ENCODE measurements at places on chromosomes 4 and X. TPM values are rescaled to one million over a fixed set of nuclear protein-coding genes. Genes with fewer than 3 reads are reported as not detected.

TMPRSS11D gene
- total RNA-seq = not detected

GPR34 gene
- total RNA-seq = not detected

- no peak for DNase-seq
These were observed 758 bp downstream of the IQSEC2 start for GRCh38 chrX:53280331-53281320.

- DNase-seq = no peak
These were observed 14.6 kb downstream of the SYTL4 start for GRCh38 chrX:100717363-100717762.

GRCh38 chr4:15717657-15718416, 15.0 kb downstream of the BST1 start:
- no peak for DNase-seq

Data from CD4-positive, CD25-positive, alpha-beta regulatory T cell (primary cell).